ENCODE measurements at places on chromosomes 16 and 17. TPM values are rescaled to one million over a fixed set of nuclear protein-coding genes. Genes with fewer than 3 reads are reported as not detected.

P3H4 gene
- total RNA-seq = 30.8 TPM

PIK3R5 gene
- total RNA-seq = 0.27 TPM

DNA sequence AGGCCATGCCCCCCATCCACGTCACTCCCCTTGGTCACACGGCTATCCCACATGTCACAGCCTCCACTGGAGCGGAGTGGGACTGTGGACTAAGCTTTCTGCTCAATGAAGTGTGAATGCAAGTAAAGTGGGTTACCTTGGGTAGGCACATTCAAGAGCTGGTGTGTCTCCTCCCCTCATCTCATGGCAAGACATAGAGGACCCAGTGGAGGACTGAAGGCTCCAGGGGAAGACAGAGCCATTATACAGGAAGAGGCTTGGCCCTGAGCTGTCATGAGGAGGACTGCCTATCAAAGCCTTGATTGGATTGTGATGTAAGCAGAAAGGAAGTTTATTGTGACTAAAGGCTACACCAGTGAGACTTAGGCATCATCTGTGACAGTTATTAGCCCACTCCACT is 129.2 kb upstream of the CCL2 start:
- ATAC-seq = no peak

GRCh38 chr16:1293921-1294656 is 15.3 kb upstream of the UBE2I start:
- no peak for ATAC-seq

DNA sequence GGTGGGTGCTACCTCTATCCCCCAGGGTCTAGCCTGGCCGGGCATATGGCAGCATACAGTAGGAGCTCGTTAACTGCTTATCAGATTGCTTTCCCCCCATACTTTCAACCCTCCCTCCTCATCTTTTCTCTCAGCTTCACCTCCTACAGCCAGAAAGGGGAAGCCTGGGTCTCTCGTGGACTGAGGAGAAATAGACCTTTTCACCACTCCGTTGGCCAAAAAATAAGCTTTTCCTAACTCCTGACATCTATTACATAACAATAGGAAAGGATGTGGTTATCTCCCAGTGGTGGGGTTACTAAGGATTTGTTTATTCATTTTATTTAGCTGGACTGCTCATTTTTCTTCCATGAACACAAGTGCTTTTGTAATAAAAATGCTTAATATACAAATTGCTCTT is 9.0 kb upstream of the CXCL16 start:
- ATAC-seq = no peak

DNA sequence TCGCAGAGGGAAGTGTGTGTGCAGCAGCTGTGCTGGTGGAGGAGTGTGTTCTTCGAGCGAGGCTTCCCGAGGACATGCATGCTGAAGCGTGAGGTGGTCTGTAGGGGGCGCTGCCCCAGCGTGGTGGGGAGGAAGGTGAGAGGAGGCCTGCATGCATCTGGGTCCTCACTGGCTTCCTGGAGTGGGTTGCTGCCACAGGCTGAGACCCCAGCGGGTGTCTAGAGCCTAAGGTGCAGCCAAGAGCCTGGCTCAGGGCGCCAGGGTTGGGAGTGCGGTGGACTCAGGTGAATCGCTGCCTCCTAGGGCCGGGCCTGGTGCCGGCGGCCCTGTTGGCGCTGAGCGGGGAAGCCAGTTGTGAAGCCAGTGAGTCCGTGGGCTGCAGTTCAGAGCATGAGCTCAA is 7.5 kb upstream of the HSD3B7 start:
- ATAC-seq = peak; percentile 5
